Left kidney (tissue), 8 donors: ENCODE measurements at places on chromosomes 4 and X. TPM values are rescaled to one million over a fixed set of nuclear protein-coding genes. Genes with fewer than 3 reads are reported as not detected.

The TRPC5OS gene
- polyA plus RNA-seq: 0.13 TPM

The TENT5D gene
- 0.12 TPM for polyA plus RNA-seq

The IQCM gene
- polyA plus RNA-seq: not detected

The GC gene
- 0.18 TPM for polyA plus RNA-seq

The DYNLT3 gene
- polyA plus RNA-seq: 38.8 TPM
